ENCODE measurements at places on chromosomes 5 and 9.
A peak's percentile ranks its signal among the peaks of the same experiment; 100 is the strongest.

DNA sequence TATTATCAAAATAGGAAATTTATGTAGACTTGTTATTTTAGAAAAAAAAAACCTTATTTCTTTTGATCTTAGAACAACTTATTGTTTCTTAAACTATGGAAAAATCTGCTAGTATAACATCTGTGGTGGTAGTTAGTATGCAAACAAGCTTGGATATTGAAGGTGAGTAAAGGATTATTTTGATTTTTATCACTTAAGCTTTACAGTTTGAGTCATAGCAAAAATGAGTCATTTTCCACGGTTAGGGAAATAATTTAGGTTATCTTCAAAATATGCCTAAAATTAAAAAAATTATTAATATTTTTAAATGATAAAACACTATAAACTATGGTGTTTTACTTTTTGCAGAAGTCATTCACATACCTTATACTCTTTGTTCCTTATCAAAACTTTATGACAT is 107.2 kb upstream of the DHFR start:
- DNase-seq: no peak

DNA sequence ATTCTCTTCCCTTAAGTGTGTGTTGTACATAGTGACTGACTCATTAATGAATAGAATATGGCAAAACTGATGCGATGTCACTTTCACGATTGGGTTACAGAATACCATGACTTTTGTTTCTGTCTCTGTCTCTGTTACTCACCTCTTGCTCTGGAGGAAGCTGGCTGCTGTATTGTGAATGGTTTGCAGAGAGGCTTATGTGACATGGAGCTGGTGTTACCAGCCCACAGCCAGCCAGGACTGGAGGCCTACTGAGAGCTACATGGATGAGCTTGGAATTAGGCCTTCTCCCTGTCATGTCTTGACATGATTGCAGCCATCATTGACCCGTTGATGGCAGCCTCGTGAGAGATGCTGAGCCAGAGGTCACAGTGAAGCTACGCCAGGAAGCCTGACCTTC is 161.9 kb downstream of the TAF11L14 start:
- no peak for DNase-seq

DNA sequence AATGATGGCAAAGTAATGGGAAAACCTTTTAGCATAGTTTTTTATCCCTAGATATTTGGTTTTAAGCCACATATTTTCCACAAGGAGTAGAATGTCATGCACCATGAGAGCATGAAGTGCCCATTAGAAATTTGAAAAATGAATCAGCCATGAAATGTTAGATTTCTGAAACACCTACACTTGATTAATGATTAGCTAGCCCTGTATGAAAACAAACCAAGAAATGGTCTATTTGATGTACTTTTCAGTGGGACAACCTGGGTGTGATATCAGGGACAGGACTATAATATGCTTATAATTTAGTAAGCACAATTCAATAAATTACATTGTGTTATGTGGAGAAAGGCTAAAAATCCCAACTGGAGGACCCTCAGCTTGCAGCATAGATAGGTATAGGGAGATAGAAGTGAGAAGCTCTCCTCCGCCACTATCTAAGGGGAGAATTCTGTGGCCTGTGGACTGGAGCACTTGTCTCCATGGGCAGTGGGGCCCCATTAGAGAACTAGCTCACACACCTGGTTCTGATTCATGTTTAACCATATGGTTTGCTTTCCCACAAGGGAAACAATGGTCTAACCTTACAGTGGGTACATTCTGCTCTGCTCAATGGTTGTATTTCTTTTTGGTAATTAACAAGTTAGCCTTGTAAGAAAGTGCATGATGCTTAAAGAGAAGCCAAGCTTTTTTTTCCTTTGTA is 35.2 kb downstream of the NUP214 start:
- no peak for DNase-seq

DNA sequence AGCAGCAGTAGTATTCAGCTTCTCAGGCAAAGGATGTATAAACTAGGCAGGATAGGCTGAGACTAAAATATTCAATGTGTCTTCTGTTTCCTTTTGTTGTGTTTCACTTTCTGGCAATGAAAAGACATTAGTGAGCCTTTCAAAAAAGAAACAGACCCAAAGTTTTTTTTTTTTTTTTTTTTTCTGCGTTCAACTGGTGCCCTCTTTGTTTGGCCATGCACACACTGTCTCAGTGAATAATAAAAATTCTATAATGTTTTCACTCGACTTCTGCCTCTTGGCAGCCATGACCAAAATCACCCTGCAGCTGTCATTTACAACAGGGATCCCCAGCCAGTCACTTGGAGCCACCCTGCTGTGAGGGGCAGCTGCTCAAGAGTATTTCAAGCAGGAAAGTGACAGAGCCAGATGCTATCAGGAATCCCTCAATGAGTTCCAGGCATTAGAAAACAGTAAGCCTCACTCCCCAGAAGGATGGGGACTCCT is 44.0 kb upstream of the MAN2A1 start:
- no peak for DNase-seq

GRCh38 chr5:1510151-1510561 is 13.6 kb downstream of the LPCAT1 start:
- DNase-seq: peak; percentile 33

DNA sequence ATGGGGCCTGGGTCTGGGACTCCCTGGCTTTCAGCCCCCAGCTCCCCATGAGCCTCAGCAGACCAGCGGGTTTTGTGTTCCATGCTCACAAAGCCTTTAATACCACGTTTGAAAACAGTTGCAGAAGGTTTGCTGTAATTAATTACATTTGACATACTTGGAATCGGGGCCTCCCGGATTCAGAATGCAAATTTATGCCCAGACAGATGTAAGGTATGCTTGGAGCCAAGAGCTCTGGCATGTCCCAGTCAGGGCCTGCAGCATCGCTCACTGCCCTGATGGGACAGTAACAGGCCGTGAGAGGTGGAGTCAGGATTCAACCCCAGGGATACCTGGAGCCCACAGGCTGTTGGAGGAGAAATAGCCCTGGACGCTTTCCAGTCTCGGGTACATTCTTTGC is 12.2 kb downstream of the ZNF618 start:
- DNase-seq: no peak

DNA sequence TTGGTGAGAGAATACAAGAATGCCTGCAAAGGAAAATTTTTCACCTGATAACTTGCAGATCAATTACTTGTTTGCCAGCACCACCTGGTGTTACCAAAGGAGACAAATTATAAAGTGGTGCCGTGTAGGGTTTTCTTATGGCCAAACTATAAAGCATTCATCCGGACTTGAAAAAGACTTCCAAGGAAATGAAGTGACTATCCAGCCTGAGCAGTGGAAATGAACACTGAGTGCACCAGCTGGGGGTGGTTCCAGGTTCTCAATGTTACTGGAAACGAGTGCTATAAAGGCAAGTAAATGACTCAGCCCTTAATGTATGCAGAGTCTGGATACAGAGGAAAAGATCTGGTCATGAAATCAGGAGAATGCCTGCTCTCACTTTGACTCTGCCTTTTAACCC is 113.1 kb downstream of the DNAH5 start:
- no peak for DNase-seq

DNA sequence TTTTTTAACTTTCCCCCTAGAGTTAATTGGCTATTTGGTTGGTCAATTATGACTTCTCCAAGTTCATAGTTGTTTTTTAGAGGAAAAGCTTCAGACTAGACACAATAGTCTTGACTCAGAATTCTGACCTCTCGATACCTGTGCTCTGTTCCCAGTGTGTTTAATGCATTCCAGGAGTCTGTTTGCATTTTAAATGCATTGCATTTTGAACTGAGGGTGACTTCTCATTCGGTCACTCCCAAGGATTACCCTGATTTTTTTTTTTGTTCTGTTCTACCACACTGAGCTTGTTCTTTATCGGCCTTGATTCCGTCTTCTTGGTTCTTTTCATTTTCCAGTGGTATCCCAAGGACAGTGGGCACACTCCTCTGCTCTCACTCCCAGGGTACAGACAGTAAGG is 16.3 kb downstream of the ARHGEF28 start:
- DNase-seq: no peak

GRCh38 chr9:136482046-136482792 is 621 bp downstream of the SEC16A start:
- no peak for DNase-seq

GRCh38 chr5:59709346-59709821 is 184.1 kb downstream of the PDE4D start:
- no peak for DNase-seq

GRCh38 chr5:92237896-92238295 is 854.8 kb upstream of the ARRDC3 start:
- no peak for DNase-seq

GRCh38 chr5:122311961-122312590 is at the start of gene SNCAIP:
Gene SNCAIP (plus strand): TSS chr5:122312237. CDS start chr5:122391135, 78,898 bp downstream.
- peak; percentile 49 for DNase-seq

- no peak for DNase-seq
These were observed 111.5 kb downstream of the HTR4 start for GRCh38 chr5:148542812-148543211.

- no peak for DNase-seq
These were observed 17.2 kb downstream of the SLC1A1 start for GRCh38 chr9:4507306-4508130.

DNA sequence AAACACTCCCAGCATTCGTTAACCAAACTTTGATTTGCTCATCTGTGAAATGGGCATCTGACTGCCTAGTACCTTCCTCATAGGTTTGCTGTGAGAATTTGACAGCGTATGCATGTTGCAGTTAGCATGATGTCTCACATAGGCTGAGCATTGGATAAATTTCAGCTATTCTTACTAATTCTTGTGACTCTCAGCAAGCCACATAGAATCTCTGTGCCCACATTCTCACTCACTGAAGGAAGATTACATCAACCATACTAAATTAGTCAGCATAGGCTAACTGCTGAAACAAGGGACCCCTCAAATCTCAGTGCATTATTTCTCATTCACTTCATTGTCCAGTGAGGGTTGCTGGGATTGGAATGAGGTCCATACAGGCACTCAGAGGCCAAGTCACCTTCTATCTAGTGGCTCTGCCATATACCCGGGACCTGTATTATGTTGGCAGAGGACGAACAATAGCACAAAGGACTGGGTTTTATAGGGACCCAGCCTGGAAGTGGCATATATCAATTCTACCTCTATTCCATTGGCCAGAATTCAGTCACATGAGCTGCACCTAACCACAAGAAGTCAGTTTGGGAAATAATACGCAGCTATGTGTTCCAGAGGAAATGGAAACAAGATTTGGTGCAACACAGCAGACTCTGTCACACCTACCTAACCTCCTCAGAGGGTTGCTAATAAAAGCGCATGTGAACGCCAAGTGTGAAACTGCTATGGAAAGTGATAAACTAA is 4.2 kb upstream of the PTGER4 start:
- no peak for DNase-seq

- no peak for DNase-seq
These were observed 331.9 kb upstream of the RFX3 start for GRCh38 chr9:3857673-3858072.

DNA sequence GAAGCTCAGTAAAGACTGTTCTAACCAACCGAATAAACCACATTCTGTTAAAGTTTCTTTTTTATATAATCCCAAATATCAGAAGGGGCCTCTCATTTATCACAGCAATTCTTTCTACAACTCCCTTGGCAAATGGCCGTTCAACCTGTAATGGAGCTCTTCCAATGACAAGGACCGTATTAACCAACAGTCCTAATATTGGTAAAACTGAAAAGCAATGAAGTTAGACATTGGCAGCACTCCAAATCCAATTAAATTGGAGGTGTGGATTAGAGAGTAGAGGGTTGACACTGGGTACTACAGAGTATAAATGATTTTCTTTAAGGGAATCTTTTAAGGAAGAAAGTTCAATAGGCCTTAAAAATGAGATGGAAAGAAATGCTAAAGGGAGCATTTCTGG is 842 bp downstream of the TMED7 start:
- no peak for DNase-seq

All from left lobe of liver (tissue), 2 donors.